Activated T-helper 1 cell treated with anti-CD3 and anti-CD28 coated beads, Interleukin-12 subunit alpha, Interleukin-12 subunit beta, Interleukin-2, Interleukin-4 antibody, amounts not matched to agents 30 ng/mL and 10 ng/mL and 1 ng/mL, durations not matched to agents 14 hours and 24 hours and 36 hours (primary cell): ENCODE measurements at places on chromosomes 6 and 20. TPM values are rescaled to one million over a fixed set of nuclear protein-coding genes. Genes with fewer than 3 reads are reported as not detected.

SIRPA gene
- not detected in 2 replicates for total RNA-seq

FKBP5 gene
- 60.9 and 62.4 TPM in 2 replicates for total RNA-seq

CAPN11 gene
- not detected in 2 replicates for total RNA-seq

ZNF335 gene
- 38.3 and 40.9 TPM in 2 replicates for total RNA-seq

EPHA7 gene
- not detected in 2 replicates for total RNA-seq

COL9A3 gene
- total RNA-seq = not detected in 2 replicates

RSPO3 gene
- not detected in 2 replicates for total RNA-seq

PHACTR3 gene
- not detected in 2 replicates for total RNA-seq

PPP1R18 gene
- total RNA-seq = 203 and 213 TPM in 2 replicates

DNA sequence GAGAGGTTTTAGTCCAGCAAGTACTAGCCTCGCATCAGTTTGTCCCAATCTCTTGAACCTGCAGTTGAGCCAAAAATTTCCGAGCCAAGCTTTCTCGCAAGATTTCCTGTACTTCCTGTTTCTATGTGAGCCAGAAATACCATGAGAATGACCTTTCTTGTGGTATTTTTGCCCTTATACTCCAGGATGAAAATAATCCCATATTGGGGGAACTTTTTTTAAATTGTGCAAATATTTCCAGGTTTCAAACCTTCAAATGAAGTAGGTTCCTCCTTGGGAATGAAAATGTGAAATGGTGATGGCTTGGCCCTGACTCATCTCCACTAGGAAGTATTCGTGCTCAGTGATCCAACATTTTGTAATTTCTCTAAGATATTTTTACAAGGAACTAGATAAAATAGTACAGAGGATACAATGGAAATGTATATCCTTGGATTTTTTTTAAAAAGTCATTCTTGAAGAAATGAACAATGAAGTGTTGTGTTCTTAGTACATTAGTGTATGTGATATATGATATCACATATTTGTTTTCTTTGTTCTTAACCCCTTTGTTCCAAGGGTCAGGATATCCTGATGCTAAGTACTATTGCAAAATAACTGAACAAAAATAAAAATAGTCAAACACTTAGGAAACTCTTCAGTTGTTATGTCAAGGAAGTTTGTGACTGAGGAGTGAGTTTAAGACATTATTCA lies 184.0 kb downstream of the PDE7B start:
- DNase-seq = no peak

DNA sequence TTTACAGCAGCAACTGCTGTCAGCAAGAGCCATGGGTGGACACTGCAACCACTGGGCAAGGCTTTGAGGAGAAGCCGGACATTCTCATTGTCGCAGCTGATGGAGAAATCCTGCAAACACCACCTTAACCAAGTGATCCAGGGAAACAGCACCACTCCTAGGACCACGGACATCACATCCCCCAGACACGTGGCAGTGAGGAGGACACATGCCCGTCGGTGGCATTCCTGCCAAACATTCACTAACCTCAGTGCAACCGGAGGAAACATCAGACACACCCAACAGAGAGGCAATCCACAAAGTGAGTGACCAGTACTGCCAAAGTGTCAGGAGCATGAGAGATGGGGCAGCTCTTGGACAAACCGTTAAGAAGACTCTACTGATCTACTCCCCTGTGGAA lies 16.6 kb upstream of the IRF4 start:
- DNase-seq = no peak

- no peak for DNase-seq
These were observed 98.1 kb upstream of the COL21A1 start for GRCh38 chr6:56345376-56345995.

DNA sequence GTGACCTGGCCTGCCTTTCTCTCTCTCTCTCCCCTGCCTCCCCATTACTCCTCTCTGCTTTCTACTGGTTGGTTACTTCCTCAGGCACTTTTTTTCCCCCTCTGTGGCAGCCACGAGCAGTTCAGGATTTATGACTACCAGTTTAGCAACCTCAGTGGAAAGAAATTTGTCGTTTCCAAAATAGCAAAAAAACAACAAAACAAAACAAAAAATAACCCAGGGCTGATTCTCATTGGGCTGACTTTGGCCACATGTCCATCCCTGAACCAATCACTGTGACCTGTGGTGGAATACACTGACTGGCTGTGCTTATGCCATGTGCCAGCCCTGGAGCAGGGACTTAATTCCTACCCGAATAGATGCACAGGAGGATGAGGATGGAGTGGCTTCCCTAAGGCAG lies 137.4 kb downstream of the TFAP2C start:
- no peak for DNase-seq

DNA sequence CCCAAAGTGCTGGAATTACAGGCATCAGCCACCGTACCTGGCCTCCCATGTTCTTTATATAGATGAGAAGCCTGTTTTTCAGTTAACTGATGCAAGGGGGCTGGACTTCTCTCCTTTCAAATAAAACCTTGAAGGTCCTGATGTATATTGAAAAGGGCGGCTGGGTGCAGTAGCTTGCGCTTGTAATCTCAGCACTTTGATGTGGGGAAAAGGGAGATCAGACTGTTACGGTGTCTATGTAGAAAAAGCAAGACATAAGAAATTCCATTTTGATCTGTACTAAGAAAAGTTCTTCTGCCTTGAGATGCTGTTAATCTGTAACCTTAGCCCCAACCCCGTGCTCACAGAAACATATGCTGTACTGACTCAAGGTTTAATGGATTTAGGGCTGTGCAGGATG lies 16.1 kb upstream of the SAMHD1 start:
- no peak for DNase-seq

- DNase-seq = no peak
These were observed 320.9 kb upstream of the CITED2 start for GRCh38 chr6:139695361-139695760.

DNA sequence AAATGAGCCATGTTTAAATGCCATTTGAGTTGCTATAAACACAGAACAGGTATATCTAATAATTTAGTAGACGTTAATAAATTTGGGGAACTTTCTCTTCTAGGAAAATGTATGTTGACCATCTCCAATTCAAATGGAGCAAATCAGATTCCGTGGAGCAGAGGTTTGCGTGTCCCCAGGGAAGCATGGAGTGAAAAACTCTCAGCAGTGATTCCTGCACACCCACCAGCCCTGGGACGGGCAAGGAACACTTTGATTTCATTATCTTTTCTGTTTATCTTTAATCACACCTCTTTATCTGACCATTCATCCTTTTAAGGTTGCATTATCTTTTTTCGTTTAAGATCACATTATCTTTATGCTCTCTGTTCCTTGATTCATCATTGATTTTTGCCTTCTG lies 95.0 kb downstream of the RNASET2 start:
- DNase-seq = no peak

GRCh38 chr20:45311589-45312211 lies 3.6 kb upstream of the MATN4 start:
- DNase-seq = peak; percentile 63

- DNase-seq = no peak
These were observed 76.6 kb upstream of the RBM24 start for GRCh38 chr6:17204533-17204932.

DNA sequence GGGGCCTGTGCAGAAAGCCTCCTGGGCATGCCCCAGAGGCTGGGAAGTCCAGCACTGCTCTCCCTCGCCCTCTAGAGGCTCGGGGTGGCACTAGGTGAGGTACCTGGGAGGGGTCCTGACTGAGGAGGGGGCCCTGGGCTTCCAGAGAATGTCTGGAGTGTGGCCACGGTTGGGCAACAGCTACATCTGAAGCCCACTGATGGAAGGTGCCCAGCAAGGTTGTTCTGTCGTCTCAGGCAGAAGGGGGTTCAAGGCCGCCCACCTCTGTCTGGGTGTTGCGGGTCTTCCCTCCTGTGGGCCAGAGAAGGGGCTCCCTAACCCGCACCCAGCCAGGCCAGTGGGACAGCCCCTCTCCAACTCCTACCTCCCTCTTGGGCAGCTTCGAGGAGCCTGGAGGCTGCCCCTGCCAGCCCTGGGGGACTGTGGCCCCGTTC lies 11.4 kb upstream of the VEGFA start:
- DNase-seq = no peak

- no peak for DNase-seq
These were observed 26.0 kb downstream of the CEBPB start for GRCh38 chr20:50216543-50217206.

- DNase-seq = no peak
These were observed 206.7 kb downstream of the CLIC5 start for GRCh38 chr6:45808917-45809316.
